ENCODE measurements at places on chromosomes 7 and 10.

- DNase-seq, result no peak
Observed at GRCh38 chr7:30321089-30321881, 36.9 kb downstream of the ZNRF2 start.

DNA sequence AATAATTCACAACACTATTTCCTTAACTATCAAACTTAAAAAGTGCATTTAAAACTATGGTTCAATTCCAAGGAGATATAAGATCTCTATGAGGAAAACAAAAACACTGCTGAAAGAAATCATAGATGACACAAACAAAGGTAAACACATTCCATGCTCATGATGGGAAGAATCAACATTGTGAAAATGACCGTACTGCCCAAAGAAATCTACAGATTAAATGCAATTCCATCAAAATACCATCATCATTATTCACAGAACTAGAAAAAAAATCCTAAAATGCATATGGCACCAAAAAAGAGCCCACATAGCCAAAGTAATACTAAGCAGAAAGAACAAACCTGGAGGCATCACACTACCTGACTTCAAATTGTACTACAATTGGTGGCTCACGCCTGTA is 159.9 kb upstream of the EEPD1 start:
- no peak for DNase-seq

DNA sequence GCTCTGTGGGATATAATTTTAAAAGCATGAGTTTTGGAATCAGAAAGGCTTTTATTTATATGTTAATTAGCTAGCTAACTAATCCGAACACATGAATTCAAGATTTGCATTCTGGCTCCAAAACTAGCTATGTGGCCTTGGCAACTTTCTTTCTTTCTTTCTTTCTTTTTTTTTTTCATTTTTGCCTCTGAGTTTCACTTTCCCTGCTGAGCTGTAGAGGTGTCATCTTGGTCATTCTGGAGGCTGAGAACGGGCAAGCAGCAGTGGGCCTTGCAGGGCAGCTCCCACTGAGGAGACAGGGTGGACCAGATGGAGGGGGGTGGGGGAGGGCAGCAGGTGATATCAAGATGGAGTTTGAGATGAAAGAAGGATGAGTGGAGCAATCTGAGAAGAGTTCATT is 24.8 kb upstream of the SFMBT2 start:
- no peak for DNase-seq

DNA sequence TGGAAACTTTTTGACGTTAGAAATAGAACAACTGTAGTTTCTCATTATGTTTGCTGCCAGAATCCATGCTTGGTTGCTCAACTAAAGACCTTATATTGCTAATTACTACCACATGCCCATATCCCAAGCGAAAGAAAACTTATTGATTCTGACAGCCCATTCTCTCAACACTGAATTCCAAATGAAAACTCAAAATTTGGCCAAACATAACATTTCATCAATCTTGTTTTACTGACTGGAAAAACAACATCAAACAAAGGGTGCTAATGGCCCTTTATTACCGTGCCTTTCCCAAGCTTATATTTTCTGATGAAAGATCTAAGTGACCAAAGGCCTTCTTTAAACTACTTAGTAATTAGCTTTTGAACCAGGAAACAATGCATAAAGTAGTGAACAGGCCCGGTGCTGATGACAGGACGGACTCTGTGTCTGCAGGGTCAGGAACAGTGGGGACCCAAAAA is 531.8 kb downstream of the KCNMA1 start:
- DNase-seq, result no peak

DNA sequence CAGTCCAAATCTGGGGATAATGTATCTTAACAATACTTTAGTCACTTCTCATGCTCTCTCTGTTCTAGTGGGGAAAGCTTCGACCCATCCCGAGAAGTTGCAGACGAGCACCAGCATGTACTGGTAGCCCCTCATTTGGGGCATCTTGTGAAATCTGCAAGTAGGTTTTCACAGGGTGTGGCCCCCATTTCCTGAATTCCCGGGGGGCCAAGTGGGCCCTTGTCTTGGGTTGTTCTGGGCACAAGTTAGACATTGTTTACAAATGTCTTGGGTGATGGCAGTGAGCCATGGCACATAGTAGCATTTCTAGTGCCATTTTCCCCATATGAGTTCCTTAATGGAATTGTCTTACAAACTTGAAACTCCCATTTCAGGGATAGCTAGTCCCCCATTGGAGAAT is 216.7 kb upstream of the KCND2 start:
- no peak for DNase-seq

GRCh38 chr7:85828614-85829013 is 641.8 kb upstream of the SEMA3D start:
- DNase-seq, result no peak

- no peak for DNase-seq
Observed at GRCh38 chr7:86485827-86486226, 157.9 kb upstream of the GRM3 start.

DNA sequence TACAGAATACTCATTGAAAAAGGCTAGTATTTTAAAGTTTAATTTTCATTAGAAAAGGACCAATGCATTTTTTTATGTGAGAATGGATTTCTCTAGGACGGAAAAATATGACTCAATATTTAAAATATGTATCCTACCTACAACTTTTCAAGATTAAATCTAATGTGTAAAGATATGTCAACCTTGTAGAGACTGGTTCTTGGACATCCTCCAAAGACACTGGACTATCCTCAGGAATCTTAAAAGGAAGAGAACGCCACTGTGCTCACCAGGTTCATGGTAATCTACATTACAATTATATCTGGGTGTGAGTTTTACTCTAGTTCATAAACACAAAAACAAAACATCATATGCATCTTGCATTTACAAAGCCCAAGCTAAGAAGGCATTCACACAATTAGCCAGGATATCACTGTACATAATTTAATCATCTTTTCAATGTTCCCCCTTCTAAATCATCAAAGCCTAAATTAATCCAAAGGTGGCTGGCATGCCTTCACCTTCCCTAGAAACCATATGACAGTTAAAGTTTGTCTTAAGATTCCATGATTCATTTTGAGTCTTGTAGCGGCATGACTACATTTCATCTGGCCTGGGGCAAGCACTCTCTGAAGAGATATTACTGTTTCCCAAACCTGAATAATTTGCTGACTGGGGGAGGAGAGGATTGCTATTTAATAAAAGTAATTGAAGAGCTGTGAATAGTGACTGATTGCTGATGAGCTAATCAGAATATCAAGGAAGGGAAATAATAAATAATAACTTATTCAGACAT is 12.0 kb downstream of the SGCE start:
- DNase-seq, result no peak

DNA sequence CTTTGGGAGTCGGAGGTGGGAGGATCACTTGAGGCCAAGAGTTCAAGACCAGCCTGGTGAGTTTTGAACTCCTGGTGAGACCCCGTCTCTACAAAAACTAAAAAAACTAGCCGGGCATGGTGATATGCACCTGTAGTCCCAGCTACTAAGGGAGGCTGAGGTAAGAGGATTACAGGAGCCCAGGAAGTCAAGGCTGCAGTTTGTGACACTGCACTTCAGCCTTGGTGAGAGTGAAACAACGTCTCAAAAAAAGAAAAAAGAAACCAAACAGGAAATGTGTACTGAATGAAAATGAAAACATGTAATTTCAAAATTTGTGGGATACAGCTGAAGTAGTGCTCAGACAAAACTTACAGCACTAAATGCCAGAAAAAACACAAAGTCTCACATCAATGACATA is 7.6 kb downstream of the ARHGAP12 start:
- no peak for DNase-seq

DNA sequence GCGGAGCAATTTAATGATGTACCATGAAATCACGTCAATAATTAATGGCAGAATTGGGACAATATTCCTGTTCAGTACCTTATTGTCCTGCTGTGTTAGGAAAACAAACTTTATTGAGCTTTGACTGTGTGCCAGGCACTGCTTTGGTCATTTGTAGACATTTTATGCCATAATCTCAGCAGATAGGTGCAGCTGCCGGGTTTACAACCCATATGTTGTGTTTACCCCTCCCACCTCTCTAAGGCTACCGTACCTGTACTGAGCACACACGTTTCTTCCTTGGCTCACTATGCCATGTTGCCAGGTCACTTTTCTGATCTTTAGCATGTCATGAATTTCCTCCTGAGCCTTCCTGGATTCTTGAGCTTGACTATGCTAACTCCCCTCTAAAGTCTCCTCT is 422.2 kb downstream of the PHTF2 start:
- no peak for DNase-seq

GRCh38 chr10:118035354-118036005 is 11.3 kb downstream of the RAB11FIP2 start:
- DNase-seq, result no peak

DNA sequence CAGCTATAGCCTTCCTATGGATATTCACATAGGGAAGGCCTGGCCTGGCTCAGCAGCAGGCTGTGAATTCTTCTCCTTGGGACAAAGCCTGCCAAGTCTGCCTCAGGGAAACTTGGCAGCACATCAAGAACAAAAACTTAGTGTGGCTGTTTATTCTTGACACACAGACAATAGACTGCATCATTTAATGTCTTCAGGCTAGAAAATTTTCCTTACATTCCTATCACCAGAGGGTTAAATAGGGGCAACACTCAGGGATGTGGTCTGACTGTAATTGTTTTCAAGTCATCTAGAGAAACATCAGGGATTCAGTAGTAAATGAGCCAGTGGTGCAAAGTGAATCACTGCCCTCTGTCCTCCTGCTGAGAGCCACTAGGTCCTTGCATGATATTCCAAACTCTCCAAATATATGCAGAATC is 137.3 kb downstream of the SEMA3C start:
- DNase-seq, result no peak

DNA sequence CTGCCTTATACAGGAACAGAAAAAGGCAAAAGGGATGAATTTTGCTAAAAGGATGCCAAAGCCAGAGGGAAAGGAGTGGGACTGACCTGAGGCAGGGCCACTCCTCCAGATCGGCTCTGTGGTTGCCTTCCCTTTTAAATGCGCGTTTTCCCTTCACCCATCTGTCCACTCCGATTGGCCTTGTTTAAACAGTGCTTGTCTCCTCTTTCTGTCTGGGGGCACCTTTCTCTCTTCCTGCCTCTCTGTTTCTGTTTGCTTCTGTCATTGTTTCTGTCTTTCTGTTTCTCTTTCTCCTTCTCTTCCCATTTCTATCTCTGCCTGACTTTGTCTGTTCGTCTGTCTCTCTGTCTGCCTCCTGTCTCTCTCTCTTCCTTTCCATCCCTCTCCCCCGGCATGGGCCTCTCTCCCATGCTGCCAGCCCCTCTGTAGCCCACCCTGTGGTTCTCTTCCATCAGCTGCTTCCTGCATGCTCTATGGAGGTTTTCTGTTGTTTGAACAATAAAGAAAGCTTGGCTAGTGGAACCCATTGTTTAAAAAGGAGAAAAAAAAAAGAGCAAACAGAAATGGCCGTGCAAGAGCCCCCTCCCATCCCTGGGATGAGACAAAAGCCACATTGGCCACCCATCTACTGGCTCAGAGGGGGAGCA is 29.5 kb upstream of the HSPB1 start:
- DNase-seq, result no peak

GRCh38 chr7:90972906-90973550 is 291.2 kb upstream of the FZD1 start:
- no peak for DNase-seq

GRCh38 chr10:106038246-106038645 is 1126.3 kb downstream of the SORCS1 start:
- no peak for DNase-seq

- DNase-seq, result no peak
Observed at GRCh38 chr7:111528331-111528730, 34.0 kb downstream of the IMMP2L start.

DNA sequence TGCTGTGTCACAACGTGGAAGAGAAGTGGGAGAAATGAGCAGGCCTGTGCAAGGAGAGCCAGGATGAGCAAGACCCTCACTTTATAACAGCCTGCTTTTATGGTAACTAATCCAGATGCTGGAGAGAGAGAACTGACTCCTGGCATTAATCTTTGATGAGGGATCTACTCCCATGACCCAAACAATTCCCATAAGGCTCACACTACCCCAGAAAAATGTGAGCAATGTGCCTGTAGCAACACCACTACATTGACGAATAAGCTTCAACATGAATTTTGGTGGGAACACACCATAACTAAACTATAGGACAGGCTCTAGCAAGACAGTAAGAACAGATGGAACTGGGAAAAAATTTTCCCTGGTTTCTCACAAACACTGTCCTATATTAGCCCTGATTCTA is 173.6 kb upstream of the PRSS58 start:
- no peak for DNase-seq

GRCh38 chr10:49761789-49762565 is at the start of gene OGDHL:
TSS of gene OGDHL (minus strand) at chr10:49762323. CDS start at chr10:49758592, 3,731 bp downstream.
- DNase-seq, result no peak

- DNase-seq, result no peak
Observed at GRCh38 chr7:2804227-2804763, 39.8 kb downstream of the GNA12 start.

- no peak for DNase-seq
Observed at GRCh38 chr7:28697913-28698563, 260.1 kb downstream of the TRIL start.

GRCh38 chr7:122064971-122065370 is 79.1 kb downstream of the AASS start:
- no peak for DNase-seq

- DNase-seq, result no peak
Observed at GRCh38 chr7:114622221-114622620, 207.6 kb downstream of the FOXP2 start.

- DNase-seq, result no peak
Observed at GRCh38 chr7:85750454-85750949, 563.6 kb upstream of the SEMA3D start.

DNA sequence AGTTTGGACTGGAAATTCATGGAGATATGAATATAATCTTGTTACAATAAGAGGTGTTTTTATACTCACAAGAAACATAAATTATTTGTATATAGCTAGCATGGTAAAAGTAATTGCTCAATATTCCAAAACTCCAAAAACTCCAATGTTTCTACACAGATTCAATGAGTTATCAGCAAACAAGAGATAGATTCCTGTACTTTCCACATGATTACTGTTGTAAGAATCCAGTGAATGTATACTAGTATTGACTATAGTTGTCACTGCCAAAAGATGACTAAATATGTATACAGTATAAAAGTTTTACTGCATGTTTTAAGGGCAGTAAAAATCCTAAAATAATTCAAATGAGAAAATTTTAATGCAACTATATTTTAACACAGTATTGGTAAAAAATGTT is 10.7 kb downstream of the ATOH7 start:
- no peak for DNase-seq

GRCh38 chr10:88090568-88091214 is 227.3 kb downstream of the PTEN start:
- DNase-seq, result no peak

DNA sequence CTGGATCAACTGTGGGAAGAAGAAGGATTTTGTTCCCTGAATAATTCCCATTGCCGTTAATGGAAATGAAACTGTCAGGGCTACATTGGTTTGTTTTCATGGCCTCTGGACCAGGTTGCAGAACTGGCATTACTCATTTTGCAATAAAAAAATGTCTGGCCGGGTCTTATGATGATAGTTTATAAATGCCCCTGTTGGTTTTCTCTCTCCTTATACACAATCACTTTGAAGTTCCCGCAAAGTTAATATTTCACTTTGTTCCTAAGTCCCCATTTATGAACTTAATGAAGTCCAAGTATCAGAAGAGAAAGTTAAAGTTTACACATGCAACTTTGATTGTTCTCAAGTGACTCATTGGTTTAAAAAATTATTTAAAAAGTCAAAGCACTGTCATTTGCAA is 150.7 kb upstream of the PRR15 start:
- DNase-seq, result no peak

- DNase-seq, result no peak
Observed at GRCh38 chr10:45373003-45373575, 927 bp upstream of the ALOX5 start.

All from omental fat pad (tissue), 4 donors.